Chondrocyte (in vitro differentiated cells): ENCODE measurements at places on chromosomes 11 and 22. TPM values are rescaled to one million over a fixed set of nuclear protein-coding genes. Genes with fewer than 3 reads are reported as not detected.
A peak's percentile ranks its signal among the peaks of the same experiment; 100 is the strongest.

DNA sequence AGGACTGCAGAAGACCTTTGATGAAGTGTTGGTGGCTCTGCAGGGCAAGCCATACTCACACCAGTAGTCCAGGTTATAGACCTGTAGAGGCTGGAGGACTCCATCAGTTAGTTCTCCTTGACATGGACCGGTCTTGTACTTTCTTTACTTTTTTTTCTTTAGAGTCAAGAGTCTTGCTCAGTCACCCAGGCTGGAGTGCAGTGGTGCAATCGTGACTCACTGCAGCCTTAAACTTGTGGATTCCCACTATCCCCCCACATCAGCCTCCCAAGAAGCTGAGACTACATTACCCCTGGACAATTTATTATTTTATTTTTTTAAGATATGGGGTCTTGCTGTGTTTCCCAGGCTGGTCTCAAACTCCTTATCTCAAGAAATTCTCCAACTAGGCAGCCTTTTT lies 49.6 kb upstream of the E2F8 start:
- peaks cover 18% of the 10 kb centered on the region for H3K27me3 ChIP-seq
- H3K36me3 ChIP-seq: no peaks in the 10 kb centered on the region
- H3K27ac ChIP-seq: no peak overlapping the region
- H3K4me3 ChIP-seq: no peak overlapping the region
- no peak for DNase-seq
- H3K4me1 ChIP-seq: no peaks in the 10 kb centered on the region

DNA sequence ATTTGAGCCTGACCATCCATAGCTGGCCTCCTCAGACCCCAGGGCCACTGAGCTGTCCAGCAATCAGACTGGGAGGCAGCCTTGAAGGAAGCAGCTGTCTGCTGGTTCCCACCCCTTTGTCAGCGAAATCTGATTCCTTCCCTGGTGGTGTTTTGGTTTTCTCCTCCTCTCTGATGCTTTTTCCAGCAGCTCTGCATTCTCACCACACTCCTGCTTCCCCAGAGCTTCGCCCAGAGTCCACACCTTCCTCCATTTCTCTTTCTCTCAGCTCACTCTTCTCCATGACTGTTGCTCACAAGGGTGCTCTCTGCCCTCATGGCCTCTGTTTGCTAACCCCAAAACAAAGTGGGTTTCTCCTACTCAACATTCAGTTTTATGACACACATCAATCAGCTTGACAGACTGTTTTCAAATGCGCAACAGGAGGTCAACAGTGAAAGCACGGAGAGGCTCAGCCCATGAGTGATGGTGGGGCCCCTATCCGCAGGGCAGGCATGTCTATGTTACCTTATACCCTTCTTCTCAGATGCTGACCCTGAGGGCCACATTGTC lies 130.6 kb upstream of the MTNR1B start:
- DNase-seq: no peak
- H3K27ac ChIP-seq: no peak overlapping the region
- peaks cover 20% of the 10 kb centered on the region for H3K4me1 ChIP-seq
- peaks cover 2% of the 10 kb centered on the region for H3K36me3 ChIP-seq
- no peaks in the 10 kb centered on the region for H3K27me3 ChIP-seq

GRCh38 chr22:34903416-34903815 lies 162.5 kb upstream of the ISX start:
- H3K27ac ChIP-seq: no peak overlapping the region
- H3K36me3 ChIP-seq: no peaks in the 10 kb centered on the region
- no peak for DNase-seq
- H3K27me3 ChIP-seq: no peaks in the 10 kb centered on the region
- H3K4me1 ChIP-seq: no peaks in the 10 kb centered on the region

- no peak overlapping the region for H3K4me3 ChIP-seq
- no peaks in the 10 kb centered on the region for H3K36me3 ChIP-seq
- no peak overlapping the region for H3K27ac ChIP-seq
- no peaks in the 10 kb centered on the region for H3K4me1 ChIP-seq
These were observed 159.6 kb downstream of the CTTN start for GRCh38 chr11:70557742-70558485.

DNA sequence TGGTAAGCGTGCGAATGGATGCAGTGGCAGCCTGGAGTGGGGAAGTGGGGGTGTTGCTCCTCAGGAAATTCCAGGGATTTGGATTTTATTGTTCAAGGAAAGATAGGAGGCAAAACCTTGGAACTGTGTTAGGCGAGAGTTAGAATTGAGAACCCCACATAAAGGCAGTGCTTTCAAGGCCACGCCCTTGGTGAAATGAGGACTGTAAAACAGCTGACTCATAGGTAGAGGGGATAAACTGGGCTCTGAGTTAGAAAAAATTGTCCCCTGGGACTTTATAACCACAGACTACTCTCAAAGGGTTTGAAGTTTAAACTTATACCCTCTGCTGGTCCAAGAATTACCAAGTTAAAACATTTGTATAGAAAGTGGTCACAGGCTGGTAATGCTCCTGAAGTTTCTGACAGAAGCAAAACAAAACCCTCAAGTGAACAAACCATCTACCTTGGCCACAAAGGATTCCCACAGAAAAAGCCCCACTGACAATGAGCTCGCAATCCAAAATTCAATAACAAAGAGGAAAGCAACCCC lies 250.3 kb upstream of the TBCEL start:
- peaks cover 14% of the 10 kb centered on the region for H3K27me3 ChIP-seq
- no peak overlapping the region for H3K27ac ChIP-seq
- no peak overlapping the region for H3K4me3 ChIP-seq

GRCh38 chr22:36374603-36375024 lies 13.2 kb downstream of the MYH9 start:
- H3K4me3 ChIP-seq: no peak overlapping the region
- H3K27me3 ChIP-seq: no peaks in the 10 kb centered on the region
- peaks cover 91% of the 10 kb centered on the region for H3K4me1 ChIP-seq
- no peak for DNase-seq

DNA sequence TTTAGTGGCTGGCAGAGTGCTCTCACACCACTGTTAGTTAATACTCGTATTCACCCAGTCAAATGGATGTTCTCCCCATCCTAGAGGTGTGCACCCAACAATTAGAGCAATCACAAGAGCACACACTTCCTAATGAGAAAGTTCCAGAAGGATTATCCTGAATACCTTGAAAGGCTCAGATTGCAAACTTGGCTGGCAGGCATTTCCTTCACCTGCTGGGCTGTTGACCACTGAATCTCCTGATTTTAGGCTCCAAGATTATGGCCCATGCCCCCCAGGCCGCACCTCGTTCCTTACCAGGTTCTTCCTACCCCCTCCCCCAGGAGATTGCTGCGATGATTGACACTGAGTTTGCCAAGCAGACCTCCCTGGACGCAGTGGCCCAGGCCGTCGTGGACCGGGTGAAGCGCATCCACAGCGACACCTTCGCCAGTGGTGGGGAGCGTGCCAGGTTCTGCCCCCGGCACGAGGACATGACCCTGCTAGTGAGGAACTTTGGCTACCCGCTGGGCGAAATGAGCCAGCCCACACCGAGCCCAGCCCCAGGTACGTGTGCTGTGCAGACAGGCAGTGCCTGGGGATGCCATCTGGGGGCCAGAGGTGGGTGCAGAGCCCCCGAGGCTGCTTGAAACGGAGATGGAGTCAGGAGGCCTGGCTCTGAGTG lies 26.9 kb downstream of the TAB1 start:
- peaks cover 13% of the 10 kb centered on the region for H3K36me3 ChIP-seq
- H3K27me3 ChIP-seq: no peaks in the 10 kb centered on the region
- peak; percentile 79 for DNase-seq
- no peak overlapping the region for H3K27ac ChIP-seq
- no peak overlapping the region for H3K4me3 ChIP-seq

GRCh38 chr11:58837707-58838388 lies 6.7 kb downstream of the GLYATL2 start:
- H3K4me3 ChIP-seq: no peak overlapping the region
- no peaks in the 10 kb centered on the region for H3K27me3 ChIP-seq
- no peak overlapping the region for H3K27ac ChIP-seq
- H3K4me1 ChIP-seq: no peaks in the 10 kb centered on the region
- no peak for DNase-seq

DNA sequence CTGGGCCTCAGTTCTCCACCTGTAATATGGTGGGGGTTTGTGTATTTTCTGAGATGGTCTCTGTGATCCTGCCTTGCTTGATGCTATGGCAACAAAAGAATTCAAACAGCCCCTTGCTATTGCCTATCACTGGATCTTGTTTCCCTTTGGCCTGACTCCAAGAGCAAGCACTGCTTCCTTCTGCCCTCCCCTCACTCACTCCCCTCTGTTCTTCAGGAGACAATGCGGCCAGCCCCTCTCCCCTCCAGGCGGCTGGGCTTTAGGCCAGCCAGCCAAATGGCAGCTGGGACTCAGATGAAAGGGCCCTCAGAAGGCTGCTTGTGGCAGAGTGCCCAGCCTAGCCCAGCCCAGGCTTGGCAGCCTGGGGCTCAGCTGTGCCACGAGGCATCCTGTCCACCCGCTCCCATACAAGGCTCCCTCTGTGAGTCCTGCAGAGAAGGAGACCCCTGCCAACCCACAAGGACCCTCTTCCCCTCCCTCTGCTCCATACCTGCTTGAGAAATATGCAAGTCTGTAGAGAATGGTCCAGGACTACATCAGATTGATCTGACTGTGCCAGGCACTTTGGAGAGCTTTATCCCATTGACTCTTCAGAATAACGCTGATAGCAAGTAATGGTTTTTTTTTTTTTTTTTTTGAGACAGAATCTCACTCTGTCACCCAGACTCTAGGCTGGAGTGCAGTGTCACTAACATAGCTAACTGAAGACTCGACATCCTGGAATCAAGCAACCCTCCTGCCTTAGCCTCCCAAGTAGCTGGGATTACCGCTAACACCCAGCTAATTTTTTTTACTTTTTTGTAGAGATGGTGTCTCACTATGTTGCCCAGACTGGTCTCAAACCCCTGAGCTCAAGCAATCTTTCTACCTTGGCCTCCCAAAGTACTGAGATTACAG lies 7.6 kb upstream of the KCTD14 start:
- no peaks in the 10 kb centered on the region for H3K27me3 ChIP-seq
- peak overlapping the region; percentile 90 for H3K27ac ChIP-seq
- no peak for DNase-seq
- no peak overlapping the region for H3K4me3 ChIP-seq
- H3K4me1 ChIP-seq: peaks cover 14% of the 10 kb centered on the region

GRCh38 chr11:121534131-121535093 lies 81.6 kb upstream of the SORL1-AS1 start:
- no peak overlapping the region for H3K27ac ChIP-seq
- H3K36me3 ChIP-seq: peaks cover 5% of the 10 kb centered on the region
- H3K4me1 ChIP-seq: no peaks in the 10 kb centered on the region
- no peak for DNase-seq
- H3K4me3 ChIP-seq: no peak overlapping the region

DNA sequence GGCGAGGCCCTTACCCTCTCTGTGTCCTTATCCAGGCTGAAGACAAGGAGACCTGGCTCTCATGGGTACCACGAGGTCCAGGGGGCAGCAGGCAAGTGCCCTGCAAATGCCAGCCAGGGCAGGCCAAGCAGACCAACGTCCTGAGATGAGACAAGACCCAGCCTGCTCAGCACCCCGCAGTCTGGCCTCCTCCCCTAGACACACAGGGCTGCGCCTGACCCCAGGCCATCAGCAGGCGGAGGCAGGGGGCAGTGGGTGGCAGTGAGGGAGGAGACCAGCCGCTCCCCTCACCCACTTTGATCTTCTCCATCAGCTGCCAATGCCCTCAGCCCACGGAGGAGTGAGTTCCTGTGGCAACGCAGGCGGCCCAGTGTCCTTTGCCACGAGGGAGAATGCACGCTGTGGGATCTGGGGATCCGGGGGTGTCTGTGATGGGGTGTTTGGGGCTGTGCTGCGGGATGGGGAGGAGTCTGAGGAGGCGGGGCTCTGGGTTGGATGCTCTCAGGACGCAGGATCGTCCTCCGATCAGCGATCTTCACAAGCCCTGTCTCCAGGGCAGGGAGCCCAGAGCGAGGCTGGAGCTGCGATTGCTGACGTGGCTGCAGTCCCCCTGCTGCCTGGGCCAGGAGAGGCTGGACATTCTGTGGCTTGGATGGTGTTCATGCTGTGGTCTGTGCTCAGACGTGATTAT lies 30.5 kb upstream of the PPARA start:
- H3K36me3 ChIP-seq: no peaks in the 10 kb centered on the region
- H3K27ac ChIP-seq: peak overlapping the region; percentile 8
- H3K27me3 ChIP-seq: no peaks in the 10 kb centered on the region

DNA sequence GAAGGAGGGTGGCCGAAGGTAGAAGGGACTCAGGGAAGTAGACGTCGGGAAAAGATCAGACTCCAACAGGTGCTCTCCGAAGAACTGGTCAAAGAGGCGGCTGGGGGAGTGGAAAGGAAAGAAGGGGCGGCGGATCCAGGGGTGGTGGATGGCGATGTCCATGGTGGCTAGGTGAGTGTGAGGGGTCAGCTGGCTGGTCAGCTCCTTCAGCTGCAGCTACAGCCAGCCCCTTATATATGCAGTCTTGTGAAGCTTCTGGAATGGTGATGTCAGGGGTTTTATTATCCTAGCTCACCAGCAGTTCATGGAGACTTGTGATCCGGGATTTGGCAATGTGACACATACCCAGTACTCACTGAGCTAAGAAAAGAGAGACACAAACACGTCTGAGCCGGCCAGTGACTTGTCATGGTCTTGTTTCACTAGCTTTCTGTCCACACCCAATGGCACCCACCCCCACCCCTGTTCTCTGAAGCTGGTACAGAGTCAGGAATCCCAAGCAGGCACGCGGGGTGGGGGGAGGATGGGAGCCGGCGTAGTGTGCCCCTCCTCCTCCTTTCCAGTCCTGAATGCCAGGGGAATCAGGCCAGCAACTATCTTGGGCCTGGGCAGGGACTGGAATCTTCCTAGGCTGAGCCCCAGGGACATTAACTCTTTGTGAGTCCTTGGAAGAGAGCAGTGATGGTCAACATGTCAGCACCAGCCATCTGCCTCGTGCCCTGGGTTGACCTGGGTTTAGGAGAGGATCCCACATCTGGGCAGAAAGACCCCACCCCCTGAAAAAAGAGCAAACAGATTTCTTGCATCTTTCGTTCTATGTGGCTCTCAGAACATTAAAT lies at the start of gene CRYAB:
Gene CRYAB (minus strand): TSS at position 208 of the 839 bp plus-strand sequence. CDS start 46 bp downstream, at position 162.
- H3K27me3 ChIP-seq: no peaks in the 10 kb centered on the region
- DNase-seq: no peak
- H3K27ac ChIP-seq: peak within 1 kb of the TSS; percentile 100
- peak within 1 kb of the TSS; percentile 98 for H3K4me3 ChIP-seq
- H3K36me3 ChIP-seq: peaks cover 22% of the 10 kb centered on the region

GRCh38 chr11:15923183-15923582 lies 433.2 kb downstream of the SOX6 start:
- no peaks in the 10 kb centered on the region for H3K27me3 ChIP-seq
- no peak overlapping the region for H3K4me3 ChIP-seq
- peaks cover 4% of the 10 kb centered on the region for H3K4me1 ChIP-seq
- DNase-seq: no peak
- no peaks in the 10 kb centered on the region for H3K36me3 ChIP-seq

The TXNRD2 gene
- 12.5 to 15.8 TPM (median 14.1 TPM) in 3 replicates for total RNA-seq

The PPFIA1 gene
- total RNA-seq: 60.2 to 63.5 TPM (median 62.6 TPM) in 3 replicates

The PGR gene
- total RNA-seq: not detected in 3 replicates

The PTPN5 gene
- not detected in 3 replicates for total RNA-seq
